ENCODE measurements at places on chromosomes 5 and 9. TPM values are rescaled to one million over a fixed set of nuclear protein-coding genes. Genes with fewer than 3 reads are reported as not detected.

- H3K36me3 ChIP-seq: no peaks in the 10 kb centered on the region
- no peak overlapping the region for H3K4me3 ChIP-seq
- H3K27me3 ChIP-seq: no peaks in the 10 kb centered on the region
- H3K4me1 ChIP-seq: peaks cover 24% of the 10 kb centered on the region
- no peak for ATAC-seq
Observed at GRCh38 chr9:14198047-14198840, 115.7 kb downstream of the NFIB start.

DNA sequence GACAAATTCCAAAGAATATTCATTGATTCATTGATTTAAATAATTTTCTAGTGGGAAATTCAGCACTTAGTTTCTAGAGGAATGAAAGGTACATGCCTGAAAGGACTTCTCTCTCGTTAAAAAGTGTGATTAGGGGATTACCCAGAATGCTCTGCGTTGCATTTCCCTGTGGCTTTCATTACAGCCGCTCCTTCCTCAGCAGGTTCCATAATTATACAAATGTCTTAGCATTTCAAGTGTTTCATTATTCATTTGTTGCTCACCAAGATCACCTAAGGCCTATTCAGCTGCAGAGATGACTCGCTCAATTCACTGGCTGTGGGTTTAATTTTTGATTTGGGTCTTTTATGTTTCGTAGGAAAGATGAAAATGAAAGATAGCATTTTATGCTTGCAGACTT, 52.8 kb downstream of the SPATA31C2 start:
- no peaks in the 10 kb centered on the region for H3K36me3 ChIP-seq
- peaks cover 3% of the 10 kb centered on the region for H3K27me3 ChIP-seq
- H3K27ac ChIP-seq: no peak overlapping the region
- no peak for ATAC-seq
- H3K4me1 ChIP-seq: no peaks in the 10 kb centered on the region
- no peak overlapping the region for H3K4me3 ChIP-seq

DNA sequence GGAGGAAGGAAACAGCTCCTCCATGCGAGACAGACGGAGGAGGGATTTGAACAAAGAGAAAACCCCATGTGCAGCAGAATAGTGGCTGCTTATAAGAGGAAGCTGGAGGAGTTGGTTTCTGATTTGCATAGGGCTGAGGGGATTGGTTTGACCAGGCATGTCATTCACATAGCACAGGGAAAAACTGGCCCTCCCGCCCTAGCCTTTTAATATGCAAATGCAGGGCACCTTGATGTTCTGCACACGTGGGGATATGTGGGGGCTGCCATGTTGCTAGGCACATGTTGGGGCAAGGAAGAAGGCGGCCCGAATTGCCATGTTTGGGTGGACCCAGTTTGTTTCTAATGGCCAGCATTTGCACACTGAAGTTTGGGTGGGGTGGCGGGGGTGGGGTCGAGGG, 42.2 kb downstream of the OSMR start:
- peaks cover 75% of the 10 kb centered on the region for H3K36me3 ChIP-seq
- H3K27ac ChIP-seq: no peak overlapping the region
- no peaks in the 10 kb centered on the region for H3K4me1 ChIP-seq
- no peak for ATAC-seq

- no peak overlapping the region for H3K27ac ChIP-seq
- H3K36me3 ChIP-seq: no peaks in the 10 kb centered on the region
- ATAC-seq: no peak
- H3K4me3 ChIP-seq: no peak overlapping the region
- no peaks in the 10 kb centered on the region for H3K27me3 ChIP-seq
Observed at GRCh38 chr9:110472111-110472510, 107.4 kb downstream of the SVEP1 start.

DNA sequence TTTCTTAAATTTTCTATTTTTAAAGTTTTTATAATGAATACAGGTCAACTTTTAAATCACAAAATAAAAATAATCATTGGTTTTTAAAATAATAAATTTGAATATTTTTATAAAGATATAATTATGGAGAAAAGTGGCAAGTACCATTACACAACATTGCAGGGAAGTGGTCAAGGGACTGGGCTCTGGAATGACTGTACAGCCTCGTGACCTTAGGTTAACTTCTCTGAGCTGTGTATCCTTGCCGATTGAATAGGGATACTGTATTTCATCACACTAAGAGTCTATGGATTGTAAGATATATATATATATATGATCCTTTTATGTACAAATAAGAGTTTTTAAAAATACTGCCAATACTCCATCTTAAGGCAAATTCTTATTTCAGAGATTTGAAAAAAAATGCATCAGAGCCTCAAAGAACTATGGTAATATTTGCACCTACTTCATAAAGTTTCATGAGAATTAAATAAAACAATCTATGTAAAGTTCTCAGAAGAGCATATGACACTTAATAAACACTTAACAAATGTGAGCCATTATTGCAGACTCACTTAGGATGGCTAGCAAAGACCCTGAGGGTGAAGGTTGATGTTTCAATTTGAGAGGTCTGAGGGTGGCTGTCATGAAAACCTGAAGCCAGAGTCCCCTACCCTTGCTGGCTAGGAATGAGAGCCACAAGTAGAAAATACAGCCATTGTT, 136.5 kb downstream of the CCDC192 start:
- H3K27ac ChIP-seq: no peak overlapping the region
- H3K27me3 ChIP-seq: no peaks in the 10 kb centered on the region
- no peaks in the 10 kb centered on the region for H3K4me1 ChIP-seq
- no peak for ATAC-seq
- H3K36me3 ChIP-seq: no peaks in the 10 kb centered on the region

DNA sequence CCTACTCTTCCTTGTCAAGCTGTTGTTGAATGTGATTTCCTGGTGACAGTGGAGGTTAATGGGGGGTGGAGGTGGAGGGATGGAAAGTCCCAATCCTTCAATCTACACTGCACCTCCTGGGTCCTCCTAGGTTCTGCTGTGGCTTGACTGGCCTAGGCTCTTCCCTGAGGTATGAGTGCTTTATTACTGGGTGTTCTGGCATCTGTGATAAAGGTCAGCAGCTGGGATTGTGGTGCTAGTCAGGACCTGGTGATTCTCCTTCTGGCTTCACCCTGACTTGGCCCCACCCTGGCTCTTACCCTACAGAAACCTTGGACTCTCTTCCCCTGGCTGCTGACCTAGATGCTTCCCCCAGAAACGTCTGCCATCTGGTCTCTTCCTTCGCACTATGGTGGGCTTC, 194.3 kb downstream of the ARHGEF28 start:
- no peaks in the 10 kb centered on the region for H3K27me3 ChIP-seq
- H3K27ac ChIP-seq: no peak overlapping the region
- no peaks in the 10 kb centered on the region for H3K36me3 ChIP-seq
- ATAC-seq: no peak
- no peak overlapping the region for H3K4me3 ChIP-seq

Gene TSLP
- 1.3 TPM for total RNA-seq

DNA sequence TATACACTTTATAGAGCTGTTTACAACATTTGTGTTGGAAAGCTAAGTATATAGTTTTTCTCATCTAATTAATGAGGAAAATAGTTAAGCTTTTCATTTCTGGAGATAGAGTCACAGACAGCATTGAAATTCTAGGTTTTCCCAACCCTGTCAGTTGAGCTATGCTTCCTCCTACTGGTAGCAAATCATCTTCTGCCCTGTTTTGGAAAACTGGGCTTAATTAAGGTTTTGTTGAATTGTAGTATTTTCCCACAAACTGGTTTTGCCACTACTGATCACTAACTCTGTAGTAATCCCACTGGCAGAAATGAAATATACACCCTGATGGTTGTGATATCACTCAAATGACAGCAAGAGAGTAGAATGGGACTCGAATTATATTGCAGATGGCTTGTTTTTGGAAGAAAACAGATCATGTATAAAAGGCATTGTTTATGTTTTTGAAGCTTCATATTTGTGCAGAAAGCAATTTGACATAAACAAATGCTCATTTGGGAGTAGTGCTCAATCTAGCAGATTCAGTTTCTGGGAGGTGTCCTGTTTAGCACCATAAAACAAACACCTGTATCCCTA, 46.6 kb downstream of the CD180 start:
- peak; percentile 56 for ATAC-seq
- H3K36me3 ChIP-seq: peaks cover 9% of the 10 kb centered on the region
- H3K27me3 ChIP-seq: no peaks in the 10 kb centered on the region
- H3K4me1 ChIP-seq: no peaks in the 10 kb centered on the region

DNA sequence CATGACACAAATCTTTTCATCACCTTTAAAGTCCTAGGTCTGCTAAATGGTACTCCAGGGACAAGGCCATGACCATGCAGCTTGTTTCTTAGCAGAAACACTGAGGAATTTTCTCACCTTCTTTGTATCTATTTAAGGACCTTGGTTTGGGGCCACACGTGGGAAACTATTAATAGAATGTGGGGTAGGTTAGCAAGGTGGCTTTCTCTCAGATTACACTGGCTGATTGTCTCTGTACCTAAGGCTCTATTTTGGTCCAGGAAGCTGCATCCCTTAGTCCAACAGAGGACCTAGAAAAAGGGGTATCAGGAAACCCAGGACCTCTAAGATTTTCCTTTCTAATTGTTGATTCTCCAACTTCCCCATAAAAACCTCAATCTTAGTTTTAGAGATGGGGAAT, 36.3 kb upstream of the FRMD3 start:
- H3K27me3 ChIP-seq: no peaks in the 10 kb centered on the region
- ATAC-seq: no peak
- no peak overlapping the region for H3K27ac ChIP-seq
- no peaks in the 10 kb centered on the region for H3K36me3 ChIP-seq

DNA sequence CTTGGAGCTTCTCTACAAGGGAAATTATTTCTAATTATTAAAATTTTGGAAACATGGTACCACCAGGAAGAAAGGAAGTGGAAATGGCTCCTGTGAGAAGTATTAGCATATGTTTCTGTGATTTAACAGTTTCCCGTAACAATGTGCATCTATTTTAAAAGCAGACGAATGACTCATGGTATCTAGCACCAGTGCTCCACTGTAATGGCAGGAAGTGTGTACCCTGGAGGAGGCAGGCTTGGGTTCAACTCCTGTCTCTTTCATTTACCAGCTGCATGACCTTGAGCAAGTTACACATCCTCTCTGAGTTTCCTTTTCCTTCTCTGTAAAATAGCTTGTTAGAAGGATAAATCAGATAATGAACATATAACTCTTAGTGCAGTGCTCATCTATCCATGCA, 41.0 kb upstream of the ANGPTL2 start:
- H3K27ac ChIP-seq: no peak overlapping the region
- no peaks in the 10 kb centered on the region for H3K27me3 ChIP-seq
- peaks cover 30% of the 10 kb centered on the region for H3K4me1 ChIP-seq
- no peak overlapping the region for H3K4me3 ChIP-seq
- ATAC-seq: no peak
- H3K36me3 ChIP-seq: peaks cover 16% of the 10 kb centered on the region

GRCh38 chr9:14298601-14299022, 15.3 kb downstream of the NFIB start:
- no peaks in the 10 kb centered on the region for H3K4me1 ChIP-seq
- peak overlapping the region; percentile 35 for H3K27ac ChIP-seq
- H3K36me3 ChIP-seq: no peaks in the 10 kb centered on the region

DNA sequence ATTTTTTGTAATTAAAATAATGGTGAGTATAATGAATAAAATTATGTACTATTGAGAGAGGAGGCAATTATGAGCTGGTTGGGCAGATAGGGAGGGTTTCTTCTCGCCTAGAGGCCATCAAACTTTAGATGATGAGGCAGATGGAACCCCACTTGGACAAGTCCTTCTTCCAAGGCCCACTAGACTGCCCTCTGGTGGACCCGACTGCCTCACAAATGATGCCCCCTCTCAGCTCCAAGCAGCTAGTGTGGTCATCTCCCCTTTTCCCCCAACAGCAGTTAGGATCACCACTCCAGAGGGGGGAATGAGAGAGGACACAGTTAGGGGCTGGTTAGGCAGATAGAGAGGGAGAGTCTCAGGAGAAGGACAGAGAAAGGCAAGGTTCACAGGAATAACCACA, 348.0 kb upstream of the CDH18 start:
- H3K27ac ChIP-seq: no peak overlapping the region
- H3K27me3 ChIP-seq: no peaks in the 10 kb centered on the region
- no peaks in the 10 kb centered on the region for H3K36me3 ChIP-seq
- no peak for ATAC-seq
- H3K4me3 ChIP-seq: no peak overlapping the region

Gene MUSK
- 8.4 TPM for total RNA-seq

DNA sequence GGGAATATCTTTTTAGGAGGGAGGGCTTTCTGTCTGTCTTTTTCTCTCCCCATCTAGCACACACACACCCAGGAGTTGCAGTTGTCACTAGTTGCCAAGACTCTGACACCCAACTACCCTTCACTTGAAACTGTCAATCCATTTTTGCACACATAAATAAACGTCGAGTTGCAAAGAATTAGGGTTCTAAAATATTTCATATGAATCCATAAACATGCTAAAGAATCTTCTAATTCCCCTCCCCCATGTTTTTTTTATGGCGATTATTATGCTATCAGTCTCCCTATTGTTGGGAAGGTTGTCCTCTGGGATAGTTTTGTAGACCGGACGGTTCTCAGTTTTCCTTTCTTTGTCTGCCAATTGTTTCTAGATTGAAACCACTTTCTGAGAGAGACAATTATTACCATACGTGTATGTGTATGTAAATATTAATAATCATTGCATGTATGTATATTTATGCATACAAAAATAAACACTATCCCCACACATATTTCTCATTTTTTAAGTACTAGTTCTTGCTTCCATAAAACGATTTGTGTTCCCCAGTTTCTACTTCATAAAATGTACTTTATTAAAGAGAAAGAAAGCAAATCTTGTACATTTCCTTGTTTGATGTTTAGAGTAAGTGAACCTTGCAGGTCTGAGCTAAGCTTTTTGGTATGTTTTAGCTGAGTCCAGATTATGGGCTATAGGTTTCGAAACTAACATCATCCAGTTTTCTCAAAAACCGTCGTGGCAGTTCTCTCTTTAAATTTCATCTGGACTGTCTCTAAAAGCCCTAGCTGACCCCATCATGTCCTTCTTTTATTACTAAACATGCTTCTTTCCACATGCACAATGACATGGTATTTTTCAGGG, 165.0 kb upstream of the MPDZ start:
- no peaks in the 10 kb centered on the region for H3K36me3 ChIP-seq
- H3K4me1 ChIP-seq: peaks cover 29% of the 10 kb centered on the region
- peak overlapping the region; percentile 21 for H3K4me3 ChIP-seq
- H3K27ac ChIP-seq: no peak overlapping the region
- no peak for ATAC-seq

GRCh38 chr5:82719368-82719767, 357.8 kb downstream of the TMEM167A start:
- H3K36me3 ChIP-seq: no peaks in the 10 kb centered on the region
- H3K4me1 ChIP-seq: no peaks in the 10 kb centered on the region
- H3K4me3 ChIP-seq: no peak overlapping the region
- no peak overlapping the region for H3K27ac ChIP-seq

- H3K27me3 ChIP-seq: no peaks in the 10 kb centered on the region
- no peaks in the 10 kb centered on the region for H3K36me3 ChIP-seq
- no peak overlapping the region for H3K4me3 ChIP-seq
- H3K4me1 ChIP-seq: no peaks in the 10 kb centered on the region
- ATAC-seq: no peak
Observed at GRCh38 chr9:133953976-133954709, 38.0 kb downstream of the VAV2 start.

Data from gastroesophageal sphincter (tissue), 4 donors.